ENCODE measurements at places on chromosomes 2 and 18.

DNA sequence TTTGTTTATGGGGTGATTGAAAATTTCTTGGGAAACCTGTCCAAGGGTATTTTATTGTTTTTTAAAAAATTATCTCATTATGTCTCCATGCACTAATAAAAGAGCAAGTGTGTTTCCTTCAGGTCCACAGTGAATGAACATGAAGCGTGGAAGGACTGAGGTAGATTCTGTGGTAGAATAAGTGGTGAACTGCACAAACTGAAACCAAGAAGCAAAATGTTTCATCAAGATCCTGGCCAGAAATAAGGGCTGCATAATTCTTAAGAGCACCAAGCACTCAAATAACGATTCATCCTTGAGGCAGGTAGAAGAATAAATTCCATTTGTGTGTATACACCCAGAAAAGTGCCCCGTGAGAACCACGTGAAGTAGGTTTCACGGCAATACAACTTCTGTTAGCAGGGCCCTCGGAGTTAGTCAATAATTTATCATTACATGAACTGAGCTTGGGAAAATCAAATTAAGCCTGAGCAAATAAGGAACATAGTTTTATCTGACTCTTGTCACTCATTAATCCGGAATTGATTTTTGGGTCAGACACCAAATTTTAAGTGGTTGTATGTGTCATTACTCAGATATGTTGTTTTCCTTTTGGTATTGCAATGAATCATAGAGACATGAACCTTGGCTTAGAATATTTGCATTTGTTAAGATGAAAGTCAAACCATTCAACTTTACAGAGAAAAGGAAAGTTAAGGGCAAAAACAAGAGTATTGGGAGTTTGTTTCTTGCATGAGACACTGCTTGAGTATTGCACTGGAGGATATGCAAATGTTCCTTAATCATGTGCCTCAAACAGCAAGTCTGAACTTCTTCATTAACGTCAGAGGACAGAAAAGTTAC lies 472.6 kb upstream of the NETO1 start:
- DNase-seq: no peak

GRCh38 chr2:240358080-240358479 lies 77.4 kb upstream of the GPC1 start:
- DNase-seq: no peak

- DNase-seq: no peak
Measured at GRCh38 chr2:118834901-118835745, 12.3 kb downstream of the EN1 start.

DNA sequence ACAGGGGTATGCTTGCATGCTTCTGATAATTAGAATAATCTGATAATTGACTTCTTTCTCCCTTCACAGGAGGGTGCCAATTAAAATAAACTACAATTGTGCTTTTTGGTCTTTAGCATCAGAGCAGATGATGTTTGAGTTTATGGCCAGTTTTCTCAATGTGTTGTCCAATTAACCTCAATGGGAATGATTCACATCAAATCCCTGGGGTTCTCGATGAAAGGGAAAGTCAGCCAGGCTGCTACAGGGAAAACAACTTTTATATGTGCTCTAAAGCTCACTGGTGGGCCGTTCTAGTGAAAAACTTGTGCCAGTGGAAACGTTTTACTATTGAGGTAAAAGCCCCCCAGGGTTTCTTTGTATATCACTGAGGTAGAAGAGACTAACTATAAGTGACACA lies 887.3 kb upstream of the CRIM1 start:
- DNase-seq: no peak

DNA sequence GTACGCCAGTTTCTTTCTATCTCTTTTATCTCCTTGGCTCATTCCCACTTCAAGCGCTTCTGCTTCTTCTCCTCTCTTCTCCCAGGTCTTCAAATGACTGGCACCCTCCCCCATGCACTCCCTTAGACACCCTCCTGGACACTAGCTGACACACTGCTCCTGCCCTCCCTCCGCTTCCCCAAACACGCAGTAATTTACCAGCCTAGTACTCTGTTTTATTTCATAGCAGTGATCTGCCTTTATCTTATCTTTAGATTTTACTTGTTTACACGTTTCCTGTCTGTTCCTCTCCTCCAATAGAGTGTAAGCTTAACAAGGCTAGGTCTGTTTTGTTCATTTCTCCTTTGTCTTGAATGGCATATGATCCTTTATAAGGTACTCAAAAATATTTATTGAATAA lies 93.9 kb downstream of the SCN3A start:
- DNase-seq: no peak

GRCh38 chr2:233072838-233073237 lies 12.7 kb downstream of the INPP5D start:
- peak; percentile 3 for DNase-seq

- no peak for DNase-seq
Measured at GRCh38 chr2:54772531-54772930, 49.1 kb downstream of the EML6 start.

GRCh38 chr2:78353168-78353567 lies 672.3 kb upstream of the REG3G start:
- DNase-seq: no peak

- no peak for DNase-seq
Measured at GRCh38 chr2:176583607-176584006, 314.4 kb downstream of the MTX2 start.

DNA sequence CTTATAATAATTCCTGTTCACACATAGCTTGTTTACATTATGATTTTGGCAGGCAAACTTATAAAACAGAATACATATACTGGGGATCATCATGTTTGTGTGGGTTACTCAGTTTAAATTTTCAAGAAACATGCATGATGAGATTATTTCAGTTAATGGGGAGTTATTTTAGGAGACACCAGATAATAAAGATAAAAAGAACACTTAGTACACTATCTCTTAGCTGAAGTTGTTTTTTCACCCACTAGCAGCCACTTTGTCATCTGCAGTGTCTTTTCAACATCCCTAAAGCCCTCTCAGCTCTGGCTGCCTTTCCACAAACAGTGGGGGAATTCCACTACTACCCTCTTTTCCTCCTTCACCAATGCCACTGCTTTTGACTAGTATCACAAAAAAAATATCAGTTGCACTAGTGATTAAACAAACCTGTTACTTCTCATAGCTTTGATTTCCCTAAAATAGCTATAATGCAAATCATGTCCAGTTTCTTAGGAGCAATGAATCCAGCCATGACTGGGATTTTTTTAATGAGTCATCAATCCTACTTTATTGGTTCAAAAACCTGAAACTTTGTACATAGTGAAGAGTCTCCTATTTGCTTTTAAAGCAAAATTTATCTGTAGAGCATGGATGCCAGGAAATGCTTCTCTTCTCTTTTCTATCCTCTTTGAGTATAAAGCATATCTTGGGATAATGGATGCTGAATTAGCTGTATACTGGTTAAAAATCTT lies 156.7 kb upstream of the TFPI start:
- no peak for DNase-seq
